ENCODE measurements at places on chromosomes 1 and 21. TPM values are rescaled to one million over a fixed set of nuclear protein-coding genes. Genes with fewer than 3 reads are reported as not detected.

KCNJ9 gene
- polyA plus RNA-seq, result 0.05 TPM

GRCh38 chr1:204493145-204493983, 1.2 kb downstream of the PIK3C2B start:
- DNase-seq, result no peak

- DNase-seq, result no peak
These were observed 4.2 kb upstream of the COL6A1 start for GRCh38 chr21:45977396-45977795.

GRCh38 chr1:197272791-197273190, 4.7 kb downstream of the CRB1 start:
- DNase-seq, result no peak

Measured in renal cortex interstitium (tissue), 15 donors.